WTC11 (cell line): ENCODE measurements at places on chromosomes 11 and 22. TPM values are rescaled to one million over a fixed set of nuclear protein-coding genes. Genes with fewer than 3 reads are reported as not detected.

- peaks cover 10% of the 10 kb centered on the region for H3K27me3 ChIP-seq
- DNase-seq = no peak
- H3K27ac ChIP-seq = no peak overlapping the region
Observed at GRCh38 chr22:50051930-50052329, 6.2 kb downstream of the TTLL8 start.

DNA sequence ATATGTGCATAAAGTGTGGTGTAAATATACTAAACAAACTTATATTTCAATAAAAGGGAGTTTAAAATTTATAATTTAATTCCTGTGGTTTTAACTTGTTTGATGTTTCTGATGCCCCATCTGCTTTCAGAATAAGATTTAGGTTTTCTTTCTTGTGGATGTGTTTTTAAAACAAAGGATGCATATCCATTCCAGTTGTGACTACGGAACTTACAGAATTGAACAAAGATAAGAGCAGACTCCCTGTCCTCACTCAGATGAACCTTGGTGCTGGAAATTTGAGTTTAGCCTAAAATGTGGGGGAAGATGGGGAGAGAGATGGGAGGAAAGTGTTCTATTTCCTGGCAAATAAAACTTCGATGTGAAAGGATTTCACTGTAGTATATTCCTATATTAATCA lies 2.5 kb downstream of the FJX1 start:
- no peak overlapping the region for H3K27ac ChIP-seq
- H3K4me3 ChIP-seq = peak overlapping the region; percentile 43
- peaks cover 43% of the 10 kb centered on the region for H3K27me3 ChIP-seq
- peaks cover 39% of the 10 kb centered on the region for H3K4me1 ChIP-seq
- 0 out of 2 replicates have a peak, but pooled peaks cover 3% of the 10 kb centered on the region for H3K36me3 ChIP-seq

- DNase-seq = no peak
- no peaks in the 10 kb centered on the region; the same call in none of the 2 replicates for H3K27me3 ChIP-seq
- H3K36me3 ChIP-seq = no peaks in the 10 kb centered on the region
- peaks cover 7% of the 10 kb centered on the region for H3K4me1 ChIP-seq
- no peak overlapping the region for H3K27ac ChIP-seq
Observed at GRCh38 chr11:73205661-73206343, 12.3 kb upstream of the P2RY2 start.

OR52E5 gene
- total RNA-seq = not detected in 3 replicates

- peaks cover 53% of the 10 kb centered on the region for H3K4me1 ChIP-seq
- no peaks in the 10 kb centered on the region for H3K36me3 ChIP-seq
- no peaks in the 10 kb centered on the region; the same call in 1 of the 2 replicates for H3K27me3 ChIP-seq
- DNase-seq = no peak
Observed at GRCh38 chr22:30235687-30236170, 10.8 kb downstream of the LIF start.

SPON1 gene
- total RNA-seq = 4.1 to 6.4 TPM (median 4.1 TPM) in 3 replicates

CCDC81 gene
- total RNA-seq = 0.82 to 1.0 TPM (median 0.98 TPM) in 3 replicates

- no peak overlapping the region for H3K4me3 ChIP-seq
- H3K36me3 ChIP-seq = no peaks in the 10 kb centered on the region; the same call in 1 of the 2 replicates
- H3K27me3 ChIP-seq = no peaks in the 10 kb centered on the region
- H3K27ac ChIP-seq = no peak overlapping the region
Observed at GRCh38 chr11:8828580-8829361, 82.2 kb upstream of the AKIP1 start.

GRCh38 chr22:45516923-45517675 lies 14.4 kb downstream of the FBLN1 start:
- no peaks in the 10 kb centered on the region for H3K27me3 ChIP-seq
- peaks cover 44% of the 10 kb centered on the region for H3K4me1 ChIP-seq
- no peak overlapping the region for H3K27ac ChIP-seq
- peaks cover 20% of the 10 kb centered on the region for H3K36me3 ChIP-seq

TECTA gene
- 0.37 to 0.66 TPM (median 0.37 TPM) in 3 replicates for total RNA-seq

GRCh38 chr11:128412847-128413791 lies 174.2 kb downstream of the ETS1 start:
- H3K27me3 ChIP-seq = no peaks in the 10 kb centered on the region
- H3K4me3 ChIP-seq = no peak overlapping the region
- DNase-seq = no peak

GLYATL1 gene
- total RNA-seq = 5.4 to 9.4 TPM (median 7.3 TPM) in 3 replicates

MSANTD4 gene
- 22.0 to 25.5 TPM (median 25.1 TPM) in 3 replicates for total RNA-seq

- H3K4me3 ChIP-seq = no peak overlapping the region
- peaks cover 53% of the 10 kb centered on the region for H3K36me3 ChIP-seq
- DNase-seq = no peak
- no peaks in the 10 kb centered on the region for H3K27me3 ChIP-seq
- H3K27ac ChIP-seq = no peak overlapping the region
- H3K4me1 ChIP-seq = 0 out of 2 replicates have a peak, but pooled peaks cover 3% of the 10 kb centered on the region
Observed at GRCh38 chr22:46328797-46329196, 6.7 kb upstream of the TRMU start.

DNA sequence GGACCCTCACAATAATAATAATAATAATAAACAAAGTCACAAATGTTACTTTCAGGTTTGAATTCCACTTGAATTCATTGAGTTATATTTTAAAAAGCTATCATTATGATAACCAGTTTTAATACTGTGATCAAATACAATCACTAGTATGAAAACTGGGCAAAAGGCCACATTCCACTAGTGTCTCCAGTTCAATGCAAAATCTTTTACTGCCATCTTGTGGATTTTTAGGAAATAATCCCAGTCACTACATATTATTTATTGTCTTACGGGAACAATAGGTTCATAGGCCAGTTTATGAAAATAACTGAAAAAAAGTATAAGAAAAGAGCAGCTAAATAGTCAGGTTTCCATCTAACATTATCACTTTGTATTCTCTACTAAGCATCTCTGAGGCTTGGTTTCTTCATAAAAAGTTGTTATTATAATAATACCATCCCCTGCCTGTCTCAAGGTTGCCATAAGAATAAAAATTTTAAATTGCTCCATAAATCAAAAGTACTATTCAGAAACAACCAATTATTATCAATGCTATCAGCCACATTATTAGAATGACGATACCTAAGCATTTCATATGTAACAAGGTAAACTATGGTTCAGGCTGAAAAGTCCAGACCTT lies 533.9 kb upstream of the CCDC90B start:
- no peak overlapping the region for H3K4me3 ChIP-seq
- no peaks in the 10 kb centered on the region for H3K27me3 ChIP-seq
- DNase-seq = no peak
- H3K4me1 ChIP-seq = no peaks in the 10 kb centered on the region

GRCh38 chr11:69027704-69028372 lies 14.8 kb upstream of the MRGPRF start:
- peaks cover 19% of the 10 kb centered on the region for H3K4me1 ChIP-seq
- no peak overlapping the region for H3K4me3 ChIP-seq
- no peaks in the 10 kb centered on the region for H3K27me3 ChIP-seq

DNA sequence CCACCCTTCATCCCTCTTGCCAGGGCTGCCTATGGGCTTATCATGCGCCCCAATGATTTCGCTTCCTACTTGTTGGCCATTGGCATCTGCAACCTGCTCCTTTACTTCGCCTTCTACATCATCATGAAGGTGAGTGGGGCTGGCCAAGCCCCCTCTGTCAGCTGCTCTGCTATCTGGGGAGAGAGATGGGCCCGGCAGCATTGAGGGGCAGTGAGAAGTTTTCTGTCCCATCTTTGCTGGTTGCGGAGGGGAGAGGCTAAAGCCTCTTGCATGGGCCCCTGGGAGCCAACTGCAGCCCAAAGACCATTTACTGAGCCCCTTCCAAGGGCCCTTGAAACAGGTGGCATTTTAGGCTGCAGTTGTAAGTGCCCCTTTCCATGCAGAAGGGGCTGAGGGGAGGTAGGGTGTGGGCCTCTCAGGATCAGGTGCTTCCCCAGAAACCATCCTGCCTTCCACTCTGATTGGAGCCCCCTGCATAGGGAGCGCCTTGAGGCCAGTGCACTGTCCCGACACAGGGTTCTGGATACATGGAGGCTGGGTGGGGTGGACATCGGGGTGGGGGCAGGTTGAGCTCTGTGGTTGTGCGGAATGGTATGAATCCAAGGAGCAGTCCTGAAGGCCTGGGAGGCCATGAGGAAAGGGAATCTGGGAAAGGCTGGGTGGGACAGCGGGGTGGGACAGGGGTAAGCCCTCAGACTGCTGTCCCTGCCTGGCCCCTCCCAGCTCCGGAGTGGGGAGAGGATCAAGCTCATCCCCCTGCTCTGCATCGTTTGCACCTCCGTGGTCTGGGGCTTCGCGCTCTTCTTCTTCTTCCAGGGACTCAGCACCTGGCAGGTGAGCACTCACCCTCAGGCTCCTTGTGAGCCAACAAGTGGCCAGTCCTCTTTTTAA lies 5.8 kb upstream of the TAGLN start:
- no peak for DNase-seq
- H3K27me3 ChIP-seq = no peaks in the 10 kb centered on the region
- H3K36me3 ChIP-seq = 0 out of 2 replicates have a peak, but pooled peaks cover 2% of the 10 kb centered on the region
- peaks cover 11% of the 10 kb centered on the region for H3K4me1 ChIP-seq
- no peak overlapping the region; the same call in 1 of the 2 replicates for H3K27ac ChIP-seq

DNA sequence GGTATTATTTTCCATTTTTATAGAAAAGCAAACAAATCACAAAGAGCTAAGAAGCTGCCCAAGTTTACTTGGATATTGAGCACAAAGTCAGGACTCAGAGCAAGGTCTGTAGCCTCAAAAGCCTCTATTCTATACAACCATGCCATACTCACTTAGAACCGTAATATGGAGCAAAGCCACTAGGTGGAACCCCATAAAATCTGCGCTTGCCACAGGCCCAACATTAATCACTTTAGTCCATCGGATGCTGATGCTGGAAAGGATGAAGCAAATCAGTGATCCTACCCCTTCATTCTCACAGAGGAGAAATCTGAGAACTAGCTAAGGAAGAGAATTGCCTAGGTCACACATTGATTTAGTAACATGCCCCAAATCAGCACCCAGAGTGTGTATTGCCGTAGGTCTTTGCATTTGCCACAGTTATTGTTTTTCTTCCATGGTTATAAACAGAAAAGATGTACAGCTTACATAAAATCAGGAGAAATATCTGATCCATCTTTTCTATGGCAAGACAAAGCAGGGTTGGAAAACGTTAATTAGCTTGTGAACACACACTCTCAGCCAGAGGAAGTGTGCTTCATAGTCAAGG lies 56.7 kb upstream of the RAB38 start:
- no peak overlapping the region for H3K27ac ChIP-seq
- H3K4me3 ChIP-seq = no peak overlapping the region
- peaks cover 14% of the 10 kb centered on the region for H3K4me1 ChIP-seq

DNA sequence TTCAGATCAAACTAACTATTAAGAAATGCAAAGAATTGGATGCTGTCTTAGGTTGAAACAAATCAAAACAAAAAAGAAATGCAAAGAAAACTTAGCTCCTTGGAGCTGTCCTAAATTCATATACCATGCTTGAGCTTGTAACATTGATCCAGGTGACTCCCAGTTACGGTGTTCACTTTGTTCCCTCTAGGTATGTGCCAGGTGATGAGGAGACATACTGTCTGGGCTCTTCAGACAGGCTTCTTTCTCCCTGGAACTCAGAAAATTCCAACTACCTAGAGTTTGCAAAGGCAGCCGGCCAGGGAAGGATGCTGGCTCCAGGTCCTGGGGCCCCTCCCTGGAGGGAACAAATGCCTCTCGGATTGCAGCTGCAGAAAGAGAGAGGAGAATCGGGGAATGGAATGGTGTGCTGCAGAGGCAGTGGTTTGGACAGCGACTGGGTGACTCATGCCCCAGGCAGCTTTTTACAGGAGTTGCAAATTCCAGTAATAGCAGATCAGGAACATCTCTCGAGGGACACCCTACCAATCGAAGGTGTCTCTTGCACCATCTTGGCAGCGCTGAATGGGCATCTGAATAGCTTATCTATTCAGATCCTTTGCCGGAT lies 12.3 kb upstream of the ASPHD2 start:
- H3K27ac ChIP-seq = no peak overlapping the region
- peak; percentile 58 for DNase-seq
- peaks cover 7% of the 10 kb centered on the region; the same call in 1 of the 2 replicates for H3K27me3 ChIP-seq
- H3K4me3 ChIP-seq = no peak overlapping the region

GRCh38 chr11:126959700-126960099 lies 40.9 kb downstream of the KIRREL3 start:
- no peak overlapping the region for H3K4me3 ChIP-seq
- no peak overlapping the region for H3K27ac ChIP-seq
- no peaks in the 10 kb centered on the region for H3K4me1 ChIP-seq
- H3K27me3 ChIP-seq = no peaks in the 10 kb centered on the region; the same call in 1 of the 2 replicates

GRCh38 chr11:7889985-7890384 lies 41.1 kb downstream of the OR10A6 start:
- no peak for DNase-seq
- no peaks in the 10 kb centered on the region for H3K36me3 ChIP-seq
- peaks cover 12% of the 10 kb centered on the region for H3K27me3 ChIP-seq
- H3K4me1 ChIP-seq = peaks cover 6% of the 10 kb centered on the region
- no peak overlapping the region for H3K27ac ChIP-seq
